Posterior vena cava (tissue), 2 donors: ENCODE measurements at places on chromosomes 3 and 15.
A peak's percentile ranks its signal among the peaks of the same experiment; 100 is the strongest.

DNA sequence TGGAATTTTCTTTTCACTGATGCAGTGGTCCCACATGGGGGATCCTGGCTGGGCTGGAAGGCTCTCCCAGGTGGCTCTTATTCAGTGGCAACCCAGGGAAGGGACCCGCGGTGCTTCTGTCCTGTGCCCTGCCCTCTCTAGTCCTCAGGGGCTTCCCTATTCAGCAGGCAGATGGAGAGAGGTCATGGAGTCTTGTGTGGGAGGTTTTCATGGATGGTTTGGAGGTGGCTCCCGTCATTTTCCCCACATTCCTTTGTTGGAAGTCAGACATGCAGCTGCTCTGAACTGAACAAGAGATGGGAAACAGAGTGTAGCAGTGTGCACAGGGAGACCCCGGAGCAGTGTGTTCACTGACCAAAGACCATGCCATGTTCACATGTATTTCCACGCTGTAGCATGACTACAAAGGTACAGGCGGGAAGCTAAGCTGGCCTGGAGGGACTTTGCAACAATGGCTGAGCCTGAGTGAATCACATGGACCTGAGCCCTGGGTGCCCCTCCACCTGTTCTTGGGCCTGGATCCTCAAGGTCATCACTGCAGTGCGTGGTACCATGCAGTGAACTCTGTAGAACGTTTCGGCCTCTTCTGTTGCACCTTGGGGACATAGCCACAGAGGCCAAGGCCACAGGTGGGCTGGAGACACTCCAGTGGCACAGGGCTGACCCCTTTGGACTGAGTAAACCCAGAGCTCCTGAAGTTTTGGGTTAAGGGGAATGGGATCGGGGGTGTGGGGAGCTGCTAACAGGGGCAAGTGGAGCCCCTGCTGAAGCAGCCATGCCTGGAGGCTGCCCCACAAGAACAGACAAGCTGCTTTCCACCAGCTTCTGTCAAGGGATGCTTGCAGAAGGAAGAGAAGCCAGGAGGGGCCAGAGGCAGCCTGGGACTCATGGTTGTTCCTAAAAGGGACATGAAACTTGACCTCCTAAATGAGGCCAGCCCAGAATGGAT lies 123.0 kb downstream of the ASB7 start:
- no peak for DNase-seq

- no peak for DNase-seq
These were observed 90.9 kb downstream of the MITF start for GRCh38 chr3:69830147-69830546.

DNA sequence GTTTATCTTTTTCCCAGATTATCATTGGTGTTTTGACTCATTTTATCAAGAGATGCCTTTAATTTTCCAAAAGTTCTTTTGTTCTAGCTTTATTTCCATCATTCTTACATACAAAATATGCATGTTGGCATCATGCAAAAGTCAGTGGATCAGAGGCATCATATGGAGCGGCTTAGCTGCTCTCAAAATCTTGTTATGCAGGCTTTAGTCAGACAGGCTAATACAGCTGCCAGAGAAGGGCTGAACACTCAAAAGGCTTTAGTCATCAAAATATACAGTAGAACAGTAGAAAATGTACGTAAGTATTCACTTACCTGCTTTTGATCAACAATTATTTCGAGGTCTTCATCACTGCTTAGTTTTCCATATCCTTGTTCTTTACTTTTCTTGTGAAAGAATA lies 65.5 kb downstream of the PEX5L start:
- DNase-seq: no peak

DNA sequence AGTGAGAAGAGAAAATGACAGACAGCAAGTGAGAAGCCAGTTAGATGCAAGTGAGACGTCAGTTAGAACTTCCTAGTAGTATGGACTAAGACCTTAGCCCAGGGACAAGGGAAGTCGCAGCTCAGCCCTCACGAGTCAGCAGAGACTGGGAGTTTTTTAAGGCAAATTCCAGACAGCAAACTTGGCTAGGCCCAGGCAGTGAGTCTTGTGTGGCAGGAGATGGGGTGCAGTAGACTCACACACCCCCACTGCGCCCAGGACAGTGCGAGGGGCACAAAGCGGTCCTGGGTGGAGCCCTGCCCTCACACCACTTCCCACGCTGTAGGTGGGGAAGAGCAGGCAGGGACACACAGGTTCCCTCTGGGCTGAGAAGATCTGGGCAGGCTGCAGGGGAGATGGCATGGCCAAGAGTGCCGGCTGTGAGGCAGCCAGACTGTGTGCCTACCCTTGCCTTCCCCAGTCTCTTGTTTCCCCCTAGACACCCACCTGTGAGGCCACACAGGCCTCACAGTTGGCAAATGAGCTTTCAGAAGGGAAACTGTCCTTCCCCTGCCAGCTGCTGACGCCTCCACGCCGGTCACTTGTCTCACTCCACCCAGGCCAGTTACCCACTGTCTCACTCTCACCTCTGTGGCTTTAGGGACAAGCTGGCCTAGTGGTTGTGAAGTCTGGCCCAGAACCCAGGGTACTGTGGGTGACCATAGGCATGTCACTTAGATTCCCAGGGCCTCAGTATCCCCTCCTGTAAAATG lies 13.7 kb upstream of the PRKCD start:
- peak; percentile 35 for DNase-seq

- DNase-seq: no peak
These were observed 212.2 kb upstream of the LRRN1 start for GRCh38 chr3:3586843-3587646.

- peak; percentile 77 for DNase-seq
These were observed 29.5 kb downstream of the CCDC12 start for GRCh38 chr3:46946856-46947545.

- no peak for DNase-seq
These were observed 410.5 kb downstream of the LSAMP start for GRCh38 chr3:116034794-116035193.

DNA sequence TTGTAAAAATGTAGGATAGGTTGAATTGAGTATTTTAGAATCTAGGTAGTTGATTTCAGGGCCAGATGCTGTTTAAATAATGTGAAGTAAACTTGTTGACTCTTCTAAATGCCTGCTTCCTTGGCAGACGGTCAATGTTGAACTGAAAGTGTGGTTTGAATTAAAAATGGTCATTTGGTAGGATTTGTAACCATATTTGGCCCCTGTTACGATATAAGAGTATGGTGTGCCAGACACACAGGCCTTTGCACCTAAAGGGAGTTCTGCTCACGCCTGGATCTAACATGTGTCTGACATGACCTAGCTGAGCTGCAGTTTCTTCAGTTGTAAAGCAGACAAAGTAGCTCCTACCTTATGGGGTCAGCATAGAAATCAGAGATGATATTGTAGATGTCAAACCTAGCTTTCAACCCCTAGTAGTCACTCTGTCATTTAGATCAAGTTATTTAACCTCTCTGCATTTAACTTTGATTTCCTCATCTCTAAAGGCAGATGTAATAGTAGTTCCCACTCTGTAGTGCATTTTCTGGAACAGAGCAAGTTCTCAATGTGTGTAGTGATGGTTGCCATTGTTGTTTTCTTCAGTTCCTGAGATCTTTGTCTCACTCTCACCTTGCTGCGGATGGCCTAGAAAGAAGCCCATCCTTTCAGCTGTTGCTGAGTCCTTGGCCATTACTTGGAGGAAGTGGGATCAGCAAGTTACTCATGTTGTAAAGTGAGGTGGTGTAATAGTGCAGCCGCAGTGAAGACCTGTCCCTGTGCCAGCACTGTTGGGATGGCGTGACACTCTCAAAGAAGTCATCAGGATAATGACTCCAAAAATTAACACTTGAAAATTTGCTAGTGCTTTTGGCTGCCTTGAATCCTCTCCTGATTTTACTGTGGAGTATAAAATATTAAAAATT lies 90.2 kb downstream of the GHSR start:
- no peak for DNase-seq

GRCh38 chr3:24704496-24704895 lies 209.8 kb upstream of the THRB start:
- no peak for DNase-seq

GRCh38 chr15:73240866-73241499 lies 127.8 kb downstream of the HCN4 start:
- DNase-seq: no peak

- DNase-seq: peak; percentile 93
These were observed 9.1 kb upstream of the NCKIPSD start for GRCh38 chr3:48694610-48695392.

GRCh38 chr3:184391266-184391665 lies 11.4 kb downstream of the CHRD start:
- peak; percentile 35 for DNase-seq

GRCh38 chr3:37627951-37628620 lies 233.6 kb upstream of the CTDSPL start:
- no peak for DNase-seq

- DNase-seq: no peak
These were observed 34.8 kb downstream of the LINGO1 start for GRCh38 chr15:77597804-77598453.

GRCh38 chr15:68375191-68375631 lies 56.8 kb downstream of the ITGA11 start:
- DNase-seq: peak; percentile 76

DNA sequence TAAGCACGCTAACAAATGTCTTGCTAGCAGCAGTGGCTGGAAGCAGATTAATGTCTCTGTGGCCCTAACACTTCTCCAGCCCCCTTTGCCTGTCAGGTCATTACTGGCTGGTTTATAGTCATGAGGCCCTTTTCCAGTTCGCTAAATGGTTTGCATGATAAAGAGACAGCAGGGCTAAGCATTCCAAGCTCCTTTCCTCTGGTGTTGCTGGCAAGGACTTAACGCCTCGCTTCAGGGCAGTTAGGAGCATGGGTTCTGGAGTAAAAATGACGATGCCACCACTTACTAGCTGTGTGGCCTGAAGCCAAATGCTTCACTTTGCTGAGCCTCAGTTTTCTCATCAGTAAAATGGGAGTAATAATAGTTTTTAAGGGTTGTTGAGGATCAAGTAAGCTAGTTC lies 185.9 kb downstream of the MEGF11 start:
- DNase-seq: no peak

DNA sequence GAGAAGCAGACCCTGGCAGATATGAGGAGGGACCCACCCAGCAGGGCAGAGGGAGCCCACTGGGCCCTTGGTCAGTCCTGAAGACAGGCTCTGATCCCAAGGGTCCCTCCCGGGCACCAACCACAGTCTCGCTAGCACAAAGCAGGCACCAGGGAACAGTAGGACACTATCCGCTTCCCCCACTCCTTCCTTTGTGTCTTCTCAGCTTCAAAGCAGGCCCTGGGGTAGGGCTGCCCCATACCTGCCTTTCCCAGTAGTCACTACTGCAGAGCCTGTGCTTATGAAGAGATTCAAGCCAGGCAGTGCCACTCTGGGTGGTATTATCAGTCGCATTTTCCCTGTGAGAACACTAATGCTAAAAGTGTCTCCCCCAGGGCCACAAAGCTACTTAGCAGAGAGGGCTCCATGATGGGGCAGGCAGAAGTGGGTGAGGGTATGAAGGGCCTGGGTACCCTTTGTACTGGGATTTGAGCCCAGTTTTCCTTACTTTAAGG lies 32.7 kb downstream of the SRPRB start:
- DNase-seq: no peak

GRCh38 chr15:78312957-78313356 lies 13.5 kb upstream of the SKIC8 start:
- DNase-seq: no peak

GRCh38 chr3:140770977-140771667 lies 93.3 kb downstream of the TRIM42 start:
- DNase-seq: no peak

- DNase-seq: no peak
These were observed 14.2 kb upstream of the U2SURP start for GRCh38 chr3:142987080-142987700.

DNA sequence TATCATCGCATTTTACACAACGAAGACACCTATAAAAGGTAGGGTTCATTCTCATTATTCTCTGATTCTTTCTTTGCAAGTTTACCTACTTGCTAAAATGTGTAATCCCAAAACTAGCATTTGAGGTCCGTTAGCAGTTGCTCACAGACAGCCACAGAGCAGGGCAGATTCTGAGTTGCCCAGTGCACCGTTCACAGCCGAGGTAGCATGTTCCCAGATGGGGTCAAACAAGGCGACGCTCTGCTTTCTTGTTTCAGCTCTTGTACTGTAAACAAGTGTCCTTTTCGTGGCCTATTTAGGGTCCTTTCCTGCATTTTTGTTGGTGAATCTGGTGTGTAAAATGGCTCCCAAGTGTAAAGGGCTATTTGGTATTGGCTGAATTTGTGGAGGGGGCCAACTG lies 3.1 kb downstream of the PPP1R2 start:
- DNase-seq: no peak

- DNase-seq: no peak
These were observed 10.8 kb downstream of the ATP13A3 start for GRCh38 chr3:194475978-194476377.

- DNase-seq: no peak
These were observed 16.3 kb downstream of the COL6A6 start for GRCh38 chr3:130533247-130533646.

DNA sequence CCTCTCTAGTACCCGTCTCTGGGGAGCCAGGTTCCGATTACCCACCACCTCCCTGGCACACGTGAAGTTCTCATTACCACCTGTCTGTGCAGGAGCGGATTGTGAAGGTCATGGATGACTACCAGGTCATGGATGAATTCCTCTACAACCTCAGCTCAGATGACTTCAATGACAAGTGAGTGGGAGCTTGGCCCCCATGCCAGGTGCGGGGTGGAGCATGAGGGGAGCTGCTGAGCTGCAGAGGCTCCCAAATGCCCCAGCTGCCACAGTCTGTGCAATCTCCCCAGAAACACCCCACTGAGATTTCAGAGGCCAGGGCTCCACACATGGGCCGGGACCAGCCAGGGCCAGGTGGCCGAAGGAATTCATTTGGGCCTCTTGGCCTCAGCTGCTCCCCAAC lies 34.3 kb downstream of the DNAH1 start:
- peak; percentile 75 for DNase-seq

GRCh38 chr3:2352134-2352762 lies 253.6 kb downstream of the CNTN4 start:
- DNase-seq: no peak

- no peak for DNase-seq
These were observed 20.1 kb upstream of the MINAR1 start for GRCh38 chr15:79412010-79412409.

GRCh38 chr3:54899273-54899672 lies 28.6 kb downstream of the LRTM1 start:
- no peak for DNase-seq

- peak; percentile 89 for DNase-seq
These were observed 513.7 kb downstream of the FOXP1 start for GRCh38 chr3:71069797-71070196.

GRCh38 chr15:33587773-33588172 lies 277.0 kb downstream of the RYR3 start:
- no peak for DNase-seq

DNA sequence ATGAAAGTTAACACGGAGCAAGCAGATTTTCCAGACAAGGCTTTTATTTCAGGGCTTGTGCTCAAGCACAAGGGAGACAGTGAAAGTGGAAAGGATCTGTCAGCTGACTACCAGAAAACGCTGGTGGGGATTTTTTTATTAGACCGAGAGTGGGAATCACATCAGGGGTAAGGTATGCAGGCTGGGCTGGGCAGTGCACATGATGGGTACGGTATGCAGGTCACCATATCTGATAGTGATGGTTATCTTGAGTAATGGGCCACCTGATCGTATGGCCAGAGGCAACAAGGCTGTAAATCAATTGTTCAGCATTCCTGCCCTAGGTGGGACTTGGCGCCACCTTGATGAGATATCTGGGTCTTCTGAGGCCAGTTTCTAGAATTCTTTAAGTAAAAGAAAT lies 36.9 kb upstream of the PIAS1 start:
- DNase-seq: no peak

GRCh38 chr3:47857151-47857550 lies 54.2 kb downstream of the DHX30 start:
- DNase-seq: peak; percentile 35

- DNase-seq: no peak
These were observed 294.6 kb upstream of the TGFBR2 start for GRCh38 chr3:30311781-30312180.

- DNase-seq: peak; percentile 85
These were observed 283.9 kb downstream of the RORA start for GRCh38 chr15:60945196-60945595.
